ENCODE measurements at places on chromosomes 13 and 19.

DNA sequence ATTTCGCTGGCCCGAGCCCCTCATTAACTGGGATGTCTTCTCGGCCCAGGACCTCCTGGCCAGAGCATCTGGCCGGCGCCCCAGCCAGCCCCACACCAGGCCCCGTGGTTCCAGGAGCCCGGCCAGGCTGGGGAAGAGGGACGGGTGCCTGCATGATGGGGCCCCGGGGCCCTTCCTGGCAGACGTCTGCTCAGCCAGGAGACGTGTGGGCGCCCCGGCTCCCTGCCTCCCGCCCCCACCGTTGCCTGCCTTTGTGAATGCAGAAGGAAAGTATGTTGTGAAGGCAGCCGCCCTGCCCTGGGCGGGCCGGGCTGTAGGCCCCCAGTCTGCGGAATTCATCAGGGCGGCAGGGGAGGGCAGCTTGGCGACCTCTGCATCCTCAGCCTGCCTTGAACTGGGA lies 4.4 kb upstream of the COMP start:
- no peak for DNase-seq

- DNase-seq, result no peak
Measured at GRCh38 chr19:30745476-30745985, 373.3 kb downstream of the ZNF536 start.

DNA sequence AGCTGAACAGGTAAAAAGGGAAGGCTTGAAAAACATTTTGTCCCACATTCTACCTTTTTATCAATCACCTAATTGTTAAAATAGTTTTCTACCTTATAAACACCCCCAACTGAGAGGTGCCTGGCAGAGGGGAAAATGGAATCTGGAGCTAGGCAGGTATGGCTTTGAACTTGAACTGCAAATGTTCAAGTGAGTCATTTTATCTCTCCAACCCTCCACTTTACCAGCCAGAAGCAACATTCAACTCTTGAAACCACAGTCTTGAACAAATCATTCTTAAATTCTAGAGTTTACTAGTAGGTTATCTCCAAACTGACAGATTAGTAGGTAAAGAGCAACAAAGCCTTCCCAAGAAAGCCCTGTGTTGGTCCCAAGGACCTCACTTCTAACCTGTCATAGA lies 116.9 kb downstream of the ABCC4 start:
- DNase-seq, result no peak

DNA sequence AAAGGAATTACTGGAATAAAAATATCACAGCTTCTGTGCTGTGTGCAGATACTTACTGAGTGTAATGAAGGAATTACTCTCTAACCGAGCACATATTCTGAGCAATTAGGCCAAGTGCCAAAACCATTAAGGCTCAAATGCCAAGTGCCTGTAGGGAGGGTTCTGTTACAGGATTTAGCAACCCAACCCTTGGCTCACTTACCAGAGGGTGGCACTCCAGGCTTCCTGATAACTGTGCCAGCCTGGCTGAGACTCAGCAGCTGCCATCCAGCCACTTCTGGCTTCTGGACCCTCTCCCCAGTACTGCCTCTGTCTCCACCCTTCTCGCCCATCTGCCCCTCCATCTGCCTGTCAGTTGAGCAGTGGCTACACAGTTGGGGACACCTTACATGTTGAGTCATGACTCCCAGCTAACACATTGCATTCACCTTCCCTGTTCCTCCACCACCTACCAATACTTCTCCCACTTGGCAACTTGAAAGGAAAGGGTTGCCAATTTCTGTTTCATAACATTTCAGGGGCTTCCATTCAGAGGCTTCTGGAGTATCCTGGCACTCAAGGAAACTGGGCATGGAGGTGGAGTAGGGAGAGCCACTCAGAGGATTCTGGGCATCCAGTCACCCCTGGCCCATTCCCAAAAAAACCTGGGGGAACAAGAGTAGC lies 110.5 kb downstream of the COG6 start:
- no peak for DNase-seq

GRCh38 chr19:28290963-28291657 lies 921.8 kb downstream of the UQCRFS1 start:
- DNase-seq, result no peak

DNA sequence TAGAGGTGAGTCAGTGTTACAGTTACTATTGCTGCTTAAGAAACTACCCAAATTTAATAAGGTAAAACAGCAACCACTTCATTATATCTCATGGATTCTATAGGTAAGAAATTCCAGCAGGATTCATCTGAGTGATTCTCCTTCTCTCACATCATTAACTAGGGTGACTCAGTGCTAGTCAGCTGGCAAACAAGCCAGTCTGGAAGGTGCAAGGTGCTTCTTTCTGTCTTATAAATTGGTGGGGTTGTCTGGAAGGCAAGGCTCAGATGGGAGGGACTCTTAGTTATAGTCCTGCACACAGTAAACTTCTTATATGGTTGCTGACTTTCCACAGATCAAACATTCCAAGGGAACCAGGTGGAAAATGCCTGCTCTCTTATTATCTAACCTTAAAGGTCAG lies 484.5 kb downstream of the GPC5 start:
- no peak for DNase-seq

- no peak for DNase-seq
Measured at GRCh38 chr13:109744512-109745051, 41.8 kb downstream of the IRS2 start.

DNA sequence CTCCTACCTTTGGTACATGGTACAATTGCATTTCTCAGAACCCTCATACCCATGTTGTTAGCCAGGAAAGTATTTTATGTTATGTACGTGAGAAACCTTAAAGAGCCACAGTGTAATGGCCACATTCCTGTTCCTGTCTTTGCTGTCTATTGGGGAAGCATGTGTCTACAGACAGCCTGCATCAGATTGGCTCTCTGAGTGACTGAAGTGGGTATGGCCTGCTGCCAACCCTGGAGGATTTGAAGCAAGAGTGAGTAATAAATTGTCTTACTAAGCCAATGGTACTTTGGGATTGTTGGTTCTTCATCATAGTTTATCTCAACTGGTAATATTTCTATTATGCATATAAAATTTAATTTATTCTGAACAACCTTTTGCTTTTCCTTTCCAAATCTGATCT lies 574.1 kb downstream of the LMO7 start:
- DNase-seq, result no peak

DNA sequence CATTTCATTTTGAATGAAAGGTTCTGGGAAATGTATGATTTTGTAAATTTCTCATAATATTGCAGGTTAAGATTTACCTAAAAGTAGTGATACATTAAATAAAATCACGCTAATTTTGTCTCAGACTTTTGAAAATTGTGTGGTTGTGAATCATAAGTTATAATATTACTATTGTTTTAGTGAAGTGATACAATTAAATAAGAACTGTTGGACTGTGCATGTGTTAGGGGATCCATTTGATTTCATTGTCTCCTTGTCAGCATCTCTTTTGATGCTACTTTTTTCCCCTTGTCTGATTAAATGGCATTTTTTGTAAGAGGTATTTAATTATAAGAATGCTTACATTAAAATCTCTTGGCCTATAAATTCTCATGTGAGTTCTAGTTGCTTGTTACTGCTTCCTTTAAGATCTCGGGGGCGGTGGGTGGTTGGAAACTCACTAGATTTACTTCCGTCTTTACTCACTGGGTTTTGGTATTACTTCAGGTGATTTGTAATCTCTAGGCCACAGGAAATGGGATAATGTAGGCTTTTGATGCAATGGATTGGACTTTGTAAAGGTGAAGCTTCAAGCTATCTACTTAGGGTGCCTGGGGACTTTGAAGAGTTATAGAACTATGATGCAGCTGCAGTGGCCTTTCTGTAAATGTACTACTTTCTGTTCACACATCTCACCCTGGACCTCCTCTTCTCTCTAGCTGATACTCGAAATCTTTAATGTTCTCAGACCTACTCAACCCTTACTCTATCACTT lies 66.5 kb downstream of the PAN3 start:
- no peak for DNase-seq

GRCh38 chr13:49110913-49111170 lies 109.3 kb upstream of the MLNR start:
- no peak for DNase-seq

DNA sequence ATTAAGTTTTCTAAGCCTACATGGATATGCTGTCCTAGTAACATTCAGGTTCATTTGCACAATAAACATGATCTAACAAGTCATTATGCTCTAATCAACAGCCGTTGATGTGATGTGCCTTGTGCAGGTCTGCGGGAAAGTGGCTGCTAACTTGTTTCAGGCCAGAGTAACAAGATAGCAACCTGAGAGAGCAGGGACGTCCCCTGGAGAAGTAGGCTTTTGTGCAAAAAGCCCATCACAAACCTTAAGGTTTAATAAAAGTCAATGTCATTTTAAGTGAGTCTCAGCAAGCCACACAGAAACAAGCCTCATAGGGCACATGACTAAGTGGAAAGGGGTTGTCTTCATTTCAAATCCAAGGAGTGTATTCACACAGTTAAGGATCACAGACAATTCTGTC lies 17.6 kb downstream of the FOXO1 start:
- DNase-seq, result no peak

GRCh38 chr19:48258350-48258749 lies 2.6 kb upstream of the CARD8 start:
- no peak for DNase-seq

DNA sequence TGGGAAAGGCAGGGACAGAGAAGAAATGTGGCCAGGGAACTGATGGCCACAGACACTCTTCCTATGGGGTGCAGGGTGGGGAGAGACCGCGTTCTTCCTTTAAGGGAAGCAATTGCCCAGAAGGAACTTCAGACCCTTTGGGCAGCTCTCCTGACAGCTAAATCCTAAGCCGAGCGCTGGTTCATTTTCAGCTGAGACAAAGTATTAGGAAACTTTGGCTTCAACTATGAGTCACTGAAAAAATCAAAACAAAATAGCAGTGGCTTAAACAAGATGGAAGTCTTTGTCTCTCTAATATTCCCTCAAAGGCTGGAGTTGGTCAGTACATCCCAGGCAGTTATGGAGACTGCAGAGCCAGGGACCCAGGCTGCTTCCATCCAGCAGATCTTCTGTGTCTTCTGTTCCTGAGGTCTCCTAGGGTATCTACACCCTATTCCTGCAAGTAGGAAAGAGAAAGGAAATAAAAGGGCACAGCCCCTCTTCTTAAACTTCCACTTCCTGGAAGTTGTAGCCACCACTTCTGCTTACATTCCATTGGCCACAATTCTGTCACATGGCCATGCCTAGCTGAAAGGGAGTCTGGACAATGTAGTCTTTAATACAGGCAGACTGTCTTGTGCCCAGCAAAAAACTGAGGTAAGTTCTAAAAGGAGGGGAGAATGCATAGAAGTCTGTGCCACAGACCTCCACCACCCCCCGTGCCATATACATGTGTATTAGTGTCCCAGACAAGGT lies 163.5 kb downstream of the KATNAL1 start:
- DNase-seq, result no peak

- DNase-seq, result no peak
Measured at GRCh38 chr13:66624302-66624701, 605.8 kb downstream of the PCDH9 start.

GRCh38 chr19:18697680-18698079 lies 14.2 kb downstream of the CRTC1 start:
- no peak for DNase-seq

DNA sequence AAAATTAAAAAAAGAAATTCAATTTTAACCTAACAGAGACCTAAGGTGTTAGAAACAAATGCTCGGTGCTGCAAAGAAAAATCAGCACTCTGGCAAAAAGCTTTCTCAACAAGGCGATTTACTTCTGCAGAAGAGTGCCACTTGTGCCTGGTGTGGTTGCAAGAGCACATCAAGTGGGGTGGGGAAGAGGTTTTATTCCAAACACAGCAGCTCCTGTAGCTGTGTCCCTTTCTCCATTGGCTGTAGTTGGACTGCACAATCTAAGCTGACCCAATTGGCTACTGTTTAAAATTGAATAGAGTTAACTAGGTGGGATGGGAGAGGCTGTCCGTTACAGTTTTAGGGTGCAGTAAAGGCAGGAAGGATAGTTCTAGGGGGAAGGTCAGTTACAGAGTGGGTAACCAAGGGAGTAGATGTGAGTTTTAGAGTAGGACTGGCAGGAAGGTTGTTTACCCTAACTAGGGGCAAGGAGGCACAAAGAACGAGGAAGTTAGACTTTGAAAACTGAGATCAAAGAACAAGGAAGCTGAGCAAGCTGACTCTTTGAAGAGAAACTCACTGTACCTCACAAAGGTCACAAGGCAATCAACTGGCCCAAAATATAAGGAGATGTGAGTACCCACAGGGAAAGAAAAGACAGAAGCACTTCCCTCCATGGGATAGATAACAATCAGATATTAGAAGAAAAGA lies 145.7 kb downstream of the LIG4 start:
- no peak for DNase-seq

GRCh38 chr13:36551445-36551844 lies 119.2 kb downstream of the CCNA1 start:
- no peak for DNase-seq

DNA sequence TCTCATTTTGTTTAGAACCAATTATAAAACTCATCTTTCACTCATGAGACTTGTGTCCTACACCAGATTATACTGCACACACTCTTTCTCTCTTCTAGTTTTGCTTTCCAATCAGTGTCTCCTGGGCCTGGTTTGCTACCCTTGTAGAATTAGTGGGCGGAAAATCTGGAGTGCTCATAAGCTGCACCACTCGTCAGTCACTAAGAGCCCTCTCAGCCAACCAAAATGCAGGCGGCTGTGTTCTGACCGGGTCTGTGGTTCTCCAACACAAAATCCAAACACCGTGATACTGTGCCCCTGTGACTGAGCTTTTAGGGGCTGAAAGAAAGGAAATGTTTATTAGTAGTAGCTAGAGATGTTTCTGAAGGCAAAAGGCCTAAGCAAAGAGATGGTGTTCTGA lies 83.7 kb upstream of the OBI1 start:
- DNase-seq, result no peak

- no peak for DNase-seq
Measured at GRCh38 chr13:110062077-110062776, 244.7 kb downstream of the COL4A1 start.

GRCh38 chr13:74710006-74710405 lies 575.8 kb upstream of the KLF12 start:
- no peak for DNase-seq

GRCh38 chr19:3036119-3036976 lies 7.3 kb upstream of the TLE2 start:
- peak; percentile 95 for DNase-seq

GRCh38 chr19:23314505-23315251 lies 64.5 kb upstream of the ZNF724 start:
- no peak for DNase-seq

GRCh38 chr13:46655377-46656180 lies 102.6 kb downstream of the LRCH1 start:
- no peak for DNase-seq

GRCh38 chr19:56566904-56567273 lies 379 bp upstream of the ZNF470 start:
- no peak for DNase-seq

DNA sequence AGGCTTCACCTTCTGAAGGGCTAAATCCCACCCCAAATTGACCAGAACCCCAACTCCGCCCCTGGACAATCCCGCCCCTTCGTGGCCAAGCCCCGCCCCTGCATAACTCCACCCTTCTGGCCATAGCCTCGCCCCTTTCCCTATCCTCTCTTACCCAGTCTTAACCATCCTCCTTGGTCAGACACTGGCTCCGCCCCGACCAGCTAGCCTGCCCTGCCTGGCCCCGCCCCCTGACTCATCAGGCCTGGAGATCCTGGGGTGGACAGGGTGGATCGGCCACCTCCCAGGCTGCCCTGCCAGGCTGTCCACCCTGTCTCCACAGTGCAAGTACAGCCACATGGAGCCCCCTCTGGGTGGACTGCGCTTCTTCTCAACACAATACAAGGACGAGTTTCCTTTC lies 8.0 kb upstream of the ZNF358 start:
- no peak for DNase-seq
